ENCODE measurements at places on chromosomes 4 and X.

DNA sequence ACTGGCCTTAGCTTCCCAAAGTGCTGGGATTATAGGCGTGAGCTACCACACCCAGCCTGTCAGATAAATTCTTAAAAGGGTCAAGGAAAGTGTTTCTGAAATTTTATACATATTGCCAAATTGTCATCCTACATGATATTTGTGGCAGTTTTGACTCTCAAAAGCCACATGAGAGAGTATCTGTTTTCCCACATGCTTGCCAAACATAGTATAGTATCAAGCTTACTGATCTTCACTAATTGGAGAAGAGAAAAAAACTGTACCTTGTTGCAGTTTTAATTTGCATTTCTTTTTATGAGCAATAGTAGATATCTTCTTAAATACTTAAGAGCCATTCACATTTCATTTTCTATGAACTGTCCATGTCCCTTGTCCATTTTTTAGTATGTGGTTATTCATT, 83.6 kb downstream of the TET2 start:
- DNase-seq, result no peak

DNA sequence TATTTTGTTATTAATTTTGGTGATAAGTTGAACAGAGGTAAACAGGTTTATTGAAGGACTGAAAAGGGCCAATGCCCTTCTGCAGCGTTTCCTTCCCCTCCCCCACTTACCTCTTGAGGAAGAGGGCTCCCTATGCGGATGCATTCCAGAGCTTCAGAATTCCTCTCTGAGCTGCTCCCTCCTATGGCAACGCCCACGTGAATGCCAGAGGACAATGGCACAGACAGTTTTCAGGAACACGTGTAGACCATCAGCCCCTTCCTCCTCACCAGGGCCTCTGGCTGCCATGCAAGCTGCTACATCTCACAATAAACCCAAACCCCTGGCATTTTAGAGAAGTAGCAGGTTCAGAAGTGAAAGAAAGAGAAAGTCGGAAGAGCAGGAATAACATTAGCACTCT, 127.9 kb downstream of the CHRDL1 start:
- no peak for DNase-seq

GRCh38 chrX:42567268-42567667, 210.7 kb downstream of the PPP1R2C start:
- DNase-seq, result no peak

- DNase-seq, result no peak
These were observed 14.0 kb upstream of the ARHGAP10 start for GRCh38 chr4:147717878-147718277.

DNA sequence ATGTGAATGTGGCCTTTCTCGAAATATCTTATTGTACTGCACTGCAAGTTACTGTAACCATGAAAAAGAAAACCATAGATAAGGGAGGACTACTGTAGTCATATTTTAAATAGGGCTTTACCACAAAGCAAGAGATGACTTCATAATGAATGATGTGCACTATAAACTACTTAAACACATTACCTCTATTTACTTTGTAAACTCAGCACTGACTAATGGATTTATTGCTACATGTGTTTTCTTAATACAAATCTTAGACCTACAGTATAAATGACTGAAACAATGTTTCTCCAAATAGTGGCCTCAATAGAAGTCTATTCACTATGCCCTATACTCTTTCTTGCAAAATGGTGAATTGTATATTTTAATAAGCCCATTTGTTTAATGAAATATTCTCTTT, 61.1 kb downstream of the HDX start:
- DNase-seq, result no peak

- no peak for DNase-seq
These were observed 83.0 kb downstream of the MAGEB17 start for GRCh38 chrX:16250296-16250695.

DNA sequence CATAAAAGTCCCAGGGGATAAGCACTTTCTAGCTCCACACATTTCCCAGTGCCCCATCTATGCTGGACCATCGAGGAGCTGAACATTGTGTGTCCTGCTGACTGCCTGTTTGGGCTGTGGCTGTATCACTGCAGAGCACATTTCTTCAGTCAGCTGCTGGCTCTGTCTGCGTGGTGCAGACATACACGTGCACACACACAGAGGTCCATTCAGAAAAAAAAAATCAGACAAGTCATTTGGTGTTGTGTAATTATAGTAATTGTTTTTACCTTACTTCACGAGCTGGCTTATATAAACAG, 1.1 kb upstream of the PDLIM3 start:
- no peak for DNase-seq

DNA sequence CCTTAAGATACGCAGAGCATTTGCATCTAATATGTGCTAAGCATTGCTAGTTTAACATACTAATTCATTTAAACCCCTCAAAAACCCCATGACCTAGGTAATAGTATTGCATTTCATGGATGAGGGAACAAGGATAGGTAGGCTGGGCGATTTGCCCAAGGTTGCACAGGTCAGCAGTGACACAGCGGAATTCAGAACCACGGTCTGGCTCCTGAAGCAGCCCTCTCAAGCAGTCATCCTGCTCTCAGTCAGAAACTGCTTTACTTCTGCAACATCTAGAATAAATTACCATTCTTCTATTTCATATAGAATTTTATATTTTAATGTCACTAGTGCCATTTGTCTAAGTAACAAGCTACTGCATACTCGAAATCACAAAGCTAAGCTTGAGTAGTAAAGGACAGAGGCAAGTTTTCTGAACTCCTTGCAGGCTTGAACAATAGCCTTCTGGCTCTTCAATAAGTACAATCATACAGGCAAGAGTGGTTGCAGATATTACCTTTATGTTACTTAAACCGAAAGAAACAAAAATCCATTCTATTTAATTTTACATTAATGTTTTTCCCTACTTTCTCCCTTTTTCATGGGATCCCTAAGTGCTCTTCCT, 555 bp upstream of the SPP1 start:
- no peak for DNase-seq

DNA sequence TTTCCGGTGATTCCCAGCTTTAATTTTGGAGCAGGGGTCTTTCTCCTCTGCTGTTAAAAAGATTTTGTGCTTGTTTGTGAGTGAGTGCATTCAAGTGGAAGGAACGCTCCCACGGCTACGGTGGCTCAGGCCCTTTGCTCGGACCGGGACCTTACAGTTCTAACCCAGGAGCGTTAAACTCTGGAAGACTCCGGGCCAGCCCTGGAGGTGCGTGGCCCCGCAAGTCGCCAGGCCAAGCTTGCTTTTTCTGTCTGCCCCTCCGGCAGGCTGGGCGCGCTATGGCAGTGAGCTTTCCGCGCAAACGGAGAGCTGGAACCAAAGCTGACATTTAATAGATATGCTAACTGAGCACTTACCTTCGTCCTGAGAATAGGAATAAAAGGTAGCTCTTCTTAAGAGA, 18.3 kb upstream of the PITX2 start:
- DNase-seq, result no peak

GRCh38 chr4:152892974-152893373, 43.1 kb upstream of the FHDC1 start:
- no peak for DNase-seq

GRCh38 chr4:54678826-54679225, 21.1 kb downstream of the KIT start:
- DNase-seq, result no peak

- no peak for DNase-seq
These were observed 54.5 kb downstream of the MID2 start for GRCh38 chrX:107880054-107880610.

GRCh38 chrX:13658602-13659001, 5.7 kb downstream of the TCEANC start:
- no peak for DNase-seq
